Effector memory CD8-positive, alpha-beta T cell (primary cell): ENCODE measurements at places on chromosomes 5 and 9.

- no peak for DNase-seq
- no peaks in the 10 kb centered on the region for H3K36me3 ChIP-seq
- H3K4me3 ChIP-seq: no peak overlapping the region
- no peak overlapping the region for H3K27ac ChIP-seq
- H3K4me1 ChIP-seq: no peaks in the 10 kb centered on the region
Measured at GRCh38 chr5:6803981-6804550, 90.8 kb downstream of the TENT4A start.

DNA sequence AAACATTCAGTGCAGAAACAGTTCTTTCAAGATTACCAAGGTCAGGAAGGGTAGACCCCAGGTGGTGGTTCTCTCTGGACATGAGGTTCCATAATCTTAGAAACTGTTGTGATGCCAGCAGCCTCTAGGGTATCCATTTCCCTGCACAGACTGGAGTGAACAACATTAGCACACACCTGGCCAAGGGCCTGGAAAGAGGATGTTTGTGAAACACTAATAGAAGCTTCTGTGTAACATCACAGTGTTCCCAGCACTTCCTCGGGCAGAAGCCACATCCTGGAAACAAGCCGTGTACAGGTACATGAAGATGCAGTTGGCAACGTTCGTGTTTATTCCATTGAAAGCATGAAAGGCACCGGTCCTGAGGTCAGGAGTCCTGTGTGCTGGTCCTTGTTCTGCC, 598.2 kb upstream of the KLF4 start:
- DNase-seq: no peak
- H3K4me3 ChIP-seq: no peak overlapping the region
- no peaks in the 10 kb centered on the region for H3K27me3 ChIP-seq
- peaks cover 3% of the 10 kb centered on the region for H3K36me3 ChIP-seq

DNA sequence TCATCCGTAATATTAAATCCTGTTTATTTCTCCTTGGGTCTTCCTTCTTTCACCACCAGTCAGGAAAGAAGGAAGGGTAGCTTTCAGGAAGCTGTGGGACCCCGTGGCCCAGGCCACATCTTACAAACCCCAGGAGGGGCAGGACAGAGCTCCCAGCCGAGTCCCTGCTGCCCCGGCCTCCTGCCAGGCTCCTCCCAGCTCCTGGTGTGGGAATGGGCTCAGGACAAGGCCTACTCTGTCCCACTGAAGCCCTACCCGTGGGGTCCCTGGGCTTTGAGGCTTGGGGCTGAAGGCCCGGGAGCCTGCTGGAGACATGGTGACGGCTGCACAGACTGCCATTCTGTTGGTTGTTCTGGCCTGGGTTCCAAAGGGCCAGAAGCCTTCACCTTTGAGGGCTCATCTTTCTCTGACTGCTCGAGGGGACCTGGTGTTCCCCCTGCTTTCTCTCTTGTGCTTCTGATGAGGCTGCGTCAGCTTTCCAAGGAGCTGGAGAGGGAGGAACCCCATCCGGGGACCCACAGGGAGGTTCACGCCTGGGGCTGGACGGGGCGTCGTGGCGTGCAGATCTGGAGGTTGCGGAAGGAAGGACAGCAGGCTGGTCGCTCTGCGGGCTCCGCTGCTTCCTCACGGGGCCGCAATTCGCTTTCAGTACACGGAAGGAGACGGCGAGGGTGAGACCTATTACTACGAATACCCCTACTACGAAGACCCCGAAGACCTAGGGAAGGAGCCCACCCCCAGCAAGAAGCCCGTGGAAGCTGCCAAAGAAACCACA, 86.6 kb downstream of the COL5A1 start:
- H3K27ac ChIP-seq: no peak overlapping the region
- H3K36me3 ChIP-seq: peaks cover 9% of the 10 kb centered on the region
- H3K4me1 ChIP-seq: peaks cover 7% of the 10 kb centered on the region
- no peaks in the 10 kb centered on the region for H3K27me3 ChIP-seq
- no peak for DNase-seq

- H3K4me3 ChIP-seq: no peak overlapping the region
- H3K4me1 ChIP-seq: no peaks in the 10 kb centered on the region
- DNase-seq: no peak
Measured at GRCh38 chr9:38527503-38527902, 92.9 kb downstream of the ANKRD18A start.

DNA sequence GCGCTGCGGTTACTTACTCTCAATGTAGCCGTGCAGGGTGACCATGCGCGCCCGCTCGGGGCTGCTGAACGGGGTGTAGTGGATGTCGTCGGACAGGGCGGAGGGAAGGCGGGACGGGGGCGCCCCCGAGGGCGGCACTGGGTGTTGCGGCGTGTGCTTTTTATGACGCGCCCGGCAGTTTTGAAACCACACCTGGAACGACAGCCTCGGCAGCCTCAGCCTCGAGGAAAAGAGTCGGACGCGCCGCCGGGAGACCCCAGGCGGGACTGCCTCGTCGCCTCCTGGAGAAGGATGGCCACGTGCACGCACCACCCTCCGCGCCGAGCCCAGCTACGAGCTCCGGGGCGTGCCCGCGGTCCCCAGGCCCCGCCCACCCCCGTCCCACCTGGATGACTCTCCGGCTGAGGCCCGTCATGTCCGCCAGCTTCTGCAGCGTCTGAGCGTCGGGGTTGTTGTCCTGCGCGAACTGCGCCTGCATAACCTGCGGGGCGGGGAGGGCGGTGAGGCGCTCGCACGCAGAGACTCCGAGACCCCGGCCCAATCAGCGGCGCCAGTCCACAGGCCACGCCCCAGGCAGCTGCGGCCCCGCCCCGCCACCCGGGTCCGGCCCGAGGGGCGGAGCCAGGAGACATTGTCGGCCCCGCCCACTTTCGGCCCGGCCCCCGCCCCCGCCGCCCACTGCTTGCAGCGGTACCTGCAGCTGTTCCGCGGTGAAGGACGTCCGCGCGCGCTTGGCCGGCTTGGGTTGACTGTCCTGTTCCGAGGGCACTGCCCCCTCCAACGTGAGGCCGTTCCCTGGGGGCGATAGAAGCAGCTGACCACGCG, 15.0 kb downstream of the LHX6 start:
- no peaks in the 10 kb centered on the region for H3K36me3 ChIP-seq
- DNase-seq: no peak
- no peak overlapping the region for H3K27ac ChIP-seq
- peaks cover 95% of the 10 kb centered on the region for H3K27me3 ChIP-seq
- peaks cover 3% of the 10 kb centered on the region for H3K4me1 ChIP-seq

GRCh38 chr9:126561582-126561981, 52.1 kb upstream of the LMX1B start:
- peaks cover 50% of the 10 kb centered on the region for H3K27me3 ChIP-seq
- H3K4me1 ChIP-seq: peaks cover 4% of the 10 kb centered on the region

- H3K36me3 ChIP-seq: no peaks in the 10 kb centered on the region
- no peaks in the 10 kb centered on the region for H3K4me1 ChIP-seq
- DNase-seq: no peak
- H3K27ac ChIP-seq: no peak overlapping the region
- no peak overlapping the region for H3K4me3 ChIP-seq
Measured at GRCh38 chr5:58498340-58498942, 7.2 kb downstream of the GAPT start.

- no peaks in the 10 kb centered on the region for H3K4me1 ChIP-seq
- no peak overlapping the region for H3K4me3 ChIP-seq
- H3K27ac ChIP-seq: no peak overlapping the region
- H3K36me3 ChIP-seq: no peaks in the 10 kb centered on the region
- H3K27me3 ChIP-seq: peaks cover 8% of the 10 kb centered on the region
Measured at GRCh38 chr5:91341154-91341553, 42.0 kb downstream of the ARRDC3 start.

GRCh38 chr5:600886-601541, 11.1 kb upstream of the CEP72 start:
- no peak for DNase-seq
- H3K27me3 ChIP-seq: peaks cover 54% of the 10 kb centered on the region
- no peak overlapping the region for H3K4me3 ChIP-seq
- peaks cover 4% of the 10 kb centered on the region for H3K4me1 ChIP-seq
